ENCODE measurements at places on chromosomes 2 and 18. TPM values are rescaled to one million over a fixed set of nuclear protein-coding genes. Genes with fewer than 3 reads are reported as not detected.

GRCh38 chr2:222738809-222739208 lies 67.4 kb downstream of the MOGAT1 start:
- no peak for DNase-seq

DNA sequence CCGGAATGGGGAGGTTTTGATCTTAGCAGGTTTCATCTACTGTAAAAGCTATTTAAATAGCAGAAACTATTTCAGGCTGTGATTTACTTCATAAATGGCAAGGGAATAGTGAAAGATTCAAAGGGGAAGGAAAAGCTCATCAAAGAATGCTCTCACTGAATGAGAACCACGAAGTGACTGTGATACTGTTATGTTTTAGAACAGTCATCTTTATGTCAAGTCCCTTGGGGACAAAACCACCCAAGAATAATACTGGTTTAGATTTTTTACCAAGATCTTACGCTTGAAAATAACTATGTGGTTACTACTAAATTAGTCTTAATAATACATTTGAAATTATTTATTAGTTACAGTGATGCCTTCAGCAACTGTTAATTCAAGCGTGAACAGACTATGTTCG lies 28.1 kb downstream of the FARSB start:
- no peak for DNase-seq

Gene TOGARAM2
- total RNA-seq, result 0.47 TPM

DNA sequence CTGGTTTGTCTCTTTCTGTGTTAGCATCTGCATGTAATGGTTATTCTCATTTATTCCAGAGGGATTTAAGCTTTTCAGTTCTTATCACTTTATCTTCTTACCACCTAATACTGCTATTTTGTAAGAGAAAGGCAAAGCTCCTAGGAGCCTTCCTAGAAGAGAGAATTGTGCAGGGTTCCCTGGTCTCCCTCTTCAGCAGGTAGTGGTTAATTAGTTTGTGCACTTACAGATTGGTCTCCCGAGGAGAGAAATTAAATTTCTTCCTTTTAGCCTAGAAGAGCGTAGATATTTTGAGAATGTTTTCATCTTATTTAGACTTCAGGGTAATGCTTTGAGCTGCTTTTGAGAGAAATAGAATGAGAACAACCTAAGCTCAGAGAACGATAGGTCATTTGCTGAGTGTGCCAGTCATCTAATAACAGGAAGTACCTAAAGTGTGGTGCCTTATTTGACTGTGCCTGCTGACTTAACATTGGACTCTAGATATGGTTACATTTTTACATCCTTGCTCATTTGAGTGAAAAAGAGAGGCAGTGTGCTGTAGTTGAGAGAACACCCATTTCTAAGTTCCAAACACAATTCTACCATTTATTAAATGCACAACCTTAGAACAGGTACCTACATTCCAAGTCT lies 651.4 kb downstream of the STK39 start:
- DNase-seq, result no peak

DNA sequence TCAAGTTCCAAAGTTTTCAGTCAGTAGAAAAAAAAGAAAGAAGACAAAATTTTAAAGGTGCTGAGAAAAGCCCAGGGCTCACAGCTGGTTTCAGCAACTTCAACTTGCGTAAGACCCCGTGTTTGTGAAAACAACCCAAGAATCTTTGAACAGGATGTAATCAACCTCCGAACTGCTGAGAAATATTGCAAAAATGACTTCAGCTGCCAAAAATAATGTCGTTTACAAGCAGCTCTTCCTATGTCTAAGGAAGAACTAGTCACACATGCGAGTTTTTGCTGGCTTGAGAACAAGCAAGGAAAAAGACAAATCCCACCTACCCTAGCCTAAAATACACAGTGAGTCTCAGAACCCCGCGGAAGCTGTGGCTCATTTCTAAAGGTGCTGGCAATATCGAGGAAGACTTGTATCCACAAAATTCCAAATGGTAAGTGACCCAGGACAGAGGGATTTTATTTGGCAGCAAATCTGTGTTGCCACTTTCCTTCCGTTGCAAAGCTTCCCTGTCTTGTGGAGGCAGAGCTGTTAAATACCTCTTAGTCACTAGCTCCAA lies 59.8 kb upstream of the SLC8A1 start:
- DNase-seq, result no peak

Gene WDPCP
- total RNA-seq, result 9.0 TPM

DNA sequence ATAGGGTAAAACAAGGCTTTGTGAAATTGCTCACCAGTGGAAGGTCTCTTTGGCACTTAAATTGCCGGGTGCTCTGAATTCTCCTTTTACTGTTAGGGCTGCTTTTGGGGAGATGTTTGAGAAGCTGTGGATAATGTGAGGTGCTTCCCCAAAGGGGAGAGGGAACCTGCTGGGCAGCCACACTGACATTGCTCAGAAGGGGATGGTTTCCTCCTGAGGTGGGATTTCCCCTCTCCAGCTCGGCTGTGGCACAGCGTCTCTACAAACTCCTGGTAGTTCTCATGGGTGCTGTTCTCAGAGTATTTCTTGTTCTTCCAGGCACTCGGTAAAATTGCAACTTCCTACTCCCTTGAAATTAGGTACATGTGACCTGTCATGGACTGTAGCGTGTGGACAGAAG lies 124.2 kb downstream of the LPIN1 start:
- no peak for DNase-seq

DNA sequence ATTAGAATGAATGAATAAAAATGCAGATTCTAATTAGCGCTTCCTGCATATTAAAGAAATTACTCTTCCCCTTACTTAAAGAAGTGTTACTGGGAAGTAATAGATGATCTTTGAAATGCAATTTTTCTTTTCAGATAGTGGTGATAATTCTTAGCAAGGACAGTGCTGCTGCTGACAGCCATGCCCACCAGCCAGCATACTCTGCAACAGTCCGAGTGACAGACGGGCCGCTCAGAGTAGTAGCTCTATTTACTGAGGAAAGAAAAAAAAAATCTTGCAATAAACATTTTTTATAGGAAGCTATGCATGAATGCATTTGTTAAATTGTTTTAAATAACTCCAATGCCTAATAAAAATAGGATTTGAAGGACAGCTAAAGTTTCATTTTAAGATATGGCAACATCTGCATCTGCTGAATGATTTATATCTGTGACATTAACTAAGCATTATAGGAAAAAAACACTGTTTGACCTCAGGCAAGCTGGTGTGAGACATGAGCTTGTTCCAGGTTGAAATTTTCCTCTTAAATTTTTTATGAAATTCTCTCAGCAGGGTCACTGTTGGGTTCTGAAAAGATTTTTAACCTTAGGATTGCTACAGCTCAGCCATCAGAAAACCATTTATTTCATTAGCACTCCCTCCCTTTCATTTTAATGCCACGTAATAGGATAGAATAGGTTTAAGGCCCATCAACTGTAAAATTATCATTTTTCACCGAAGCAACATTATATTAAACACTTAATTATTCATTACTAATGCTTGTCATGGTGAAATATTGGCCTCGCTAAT lies 393.8 kb downstream of the DCDC2C start:
- DNase-seq, result no peak

Gene TMEM247
- not detected for total RNA-seq

Gene EFR3B
- 0.10 TPM for total RNA-seq

Gene RAB27B
- total RNA-seq, result 38.3 TPM

Gene FEV
- not detected for total RNA-seq

Gene DAW1
- 2.4 TPM for total RNA-seq

Gene MC4R
- not detected for total RNA-seq

GRCh38 chr18:76405681-76406356 lies 89.2 kb downstream of the ZNF516 start:
- DNase-seq, result peak; percentile 55

DNA sequence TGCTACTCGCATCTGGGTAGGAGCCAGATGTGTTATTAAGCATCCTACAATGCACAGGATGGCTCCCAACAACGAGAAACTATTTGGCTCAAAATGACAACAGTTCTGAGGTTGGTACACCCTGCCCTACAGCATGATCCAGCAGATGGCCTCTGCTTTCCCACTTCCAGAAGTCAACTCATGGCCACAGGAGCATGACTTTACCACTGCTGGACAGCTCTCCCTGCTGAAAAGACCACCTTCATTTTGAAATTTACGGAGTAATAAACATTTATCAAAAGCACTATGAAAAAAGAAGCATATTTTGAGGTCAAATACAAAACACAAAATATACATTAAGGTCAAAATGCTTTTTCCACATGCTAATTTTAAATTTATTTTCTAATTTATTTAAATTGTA lies 13.7 kb downstream of the NXPH2 start:
- DNase-seq, result no peak

- no peak for DNase-seq
Observed at GRCh38 chr2:209095432-209095831, 328.4 kb upstream of the MAP2 start.

DNA sequence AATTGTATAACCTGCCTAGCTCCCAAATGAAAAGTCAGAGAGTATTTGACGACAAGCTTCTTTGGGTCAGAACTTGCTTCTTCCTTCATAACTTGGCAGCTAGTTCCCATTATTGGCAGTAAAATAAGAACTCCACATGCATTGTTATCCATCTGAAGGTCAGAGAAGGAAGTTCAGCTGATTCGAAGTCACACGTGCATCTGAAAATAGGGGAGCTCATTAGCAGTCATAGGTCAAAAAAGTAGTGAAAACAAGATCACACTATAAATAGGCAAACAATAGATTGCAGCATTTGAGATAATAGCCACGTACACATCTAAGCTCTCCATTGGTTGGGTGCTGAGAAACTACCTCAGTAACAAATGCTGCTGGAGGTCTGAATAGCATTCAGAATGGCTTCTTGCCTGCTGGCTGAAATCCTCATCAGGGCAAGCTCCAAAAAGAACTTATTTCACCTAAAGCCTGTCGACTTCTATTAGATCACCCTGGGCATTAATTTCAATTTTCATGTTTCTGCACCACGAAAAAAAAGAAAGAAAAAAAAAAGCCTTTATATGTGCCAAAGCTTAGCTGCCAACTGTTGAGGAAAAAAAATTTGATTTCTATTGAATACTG lies 1492.9 kb upstream of the CELF4 start:
- no peak for DNase-seq

Gene ST8SIA5
- 0.02 TPM for total RNA-seq

Gene TBR1
- 0.07 TPM for total RNA-seq

Gene C2orf80
- not detected for total RNA-seq

Gene UGT1A1
- total RNA-seq, result 26.7 TPM

DNA sequence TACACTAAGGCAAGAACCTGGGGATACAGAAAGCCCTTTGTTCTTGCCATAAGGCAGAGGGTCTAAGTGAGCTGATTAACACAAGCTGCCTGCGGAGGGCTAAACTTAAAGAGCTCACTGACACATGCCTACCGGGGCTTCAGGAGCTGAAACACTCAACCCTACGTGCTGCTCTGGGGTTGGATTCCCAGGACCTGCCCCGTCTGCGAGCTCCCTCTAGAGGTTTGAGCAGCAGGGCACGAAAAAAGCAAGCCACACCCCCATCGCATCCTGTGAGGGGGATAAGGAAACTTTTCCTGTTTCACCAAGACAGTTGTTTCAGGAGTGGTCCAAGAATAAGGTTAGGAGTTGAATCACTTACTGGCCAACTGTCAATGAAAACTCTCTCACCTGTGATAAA lies 562.1 kb downstream of the TMX3 start:
- DNase-seq, result peak; percentile 37

- DNase-seq, result no peak
Observed at GRCh38 chr2:75405000-75405399, 155.7 kb downstream of the EVA1A start.

DNA sequence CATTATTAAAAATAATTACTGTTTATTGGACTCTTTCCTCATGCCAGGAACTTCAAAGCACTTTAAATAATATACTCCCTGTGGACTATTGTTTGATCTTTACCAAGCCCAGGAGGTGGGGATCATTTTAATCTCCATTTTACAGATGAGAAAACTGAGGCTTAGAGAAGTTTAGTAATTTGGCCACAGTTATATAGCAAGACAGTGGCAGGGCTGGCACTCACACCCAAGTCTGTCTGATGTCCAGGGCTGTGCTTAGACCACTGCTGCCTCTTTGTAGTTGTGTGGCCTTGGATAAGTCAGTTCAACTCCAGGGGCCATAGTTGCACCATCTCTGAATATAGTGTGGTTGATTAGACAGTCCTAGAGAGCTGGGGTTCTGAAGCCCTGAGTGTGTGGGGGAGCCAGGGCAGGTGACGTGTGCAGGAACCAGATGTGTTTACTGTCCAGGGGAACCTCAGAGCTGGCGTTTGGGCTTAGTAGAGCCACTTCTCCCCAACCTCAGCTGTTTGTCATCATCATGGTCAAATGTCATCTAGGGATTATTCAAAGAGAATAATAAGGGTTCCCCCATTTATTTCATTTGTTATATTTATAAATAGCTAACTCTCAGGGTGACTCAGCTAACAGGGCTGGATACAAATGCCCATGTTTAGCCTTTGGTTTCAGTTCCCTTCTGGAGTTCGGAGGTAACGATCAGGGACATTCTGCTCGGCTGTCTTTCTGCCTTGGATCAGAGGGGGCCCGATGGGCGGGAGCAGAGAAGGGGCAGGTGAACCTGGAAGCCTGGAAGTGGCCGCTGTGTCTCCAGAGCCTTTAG lies 68.0 kb downstream of the BOLA3 start:
- no peak for DNase-seq

DNA sequence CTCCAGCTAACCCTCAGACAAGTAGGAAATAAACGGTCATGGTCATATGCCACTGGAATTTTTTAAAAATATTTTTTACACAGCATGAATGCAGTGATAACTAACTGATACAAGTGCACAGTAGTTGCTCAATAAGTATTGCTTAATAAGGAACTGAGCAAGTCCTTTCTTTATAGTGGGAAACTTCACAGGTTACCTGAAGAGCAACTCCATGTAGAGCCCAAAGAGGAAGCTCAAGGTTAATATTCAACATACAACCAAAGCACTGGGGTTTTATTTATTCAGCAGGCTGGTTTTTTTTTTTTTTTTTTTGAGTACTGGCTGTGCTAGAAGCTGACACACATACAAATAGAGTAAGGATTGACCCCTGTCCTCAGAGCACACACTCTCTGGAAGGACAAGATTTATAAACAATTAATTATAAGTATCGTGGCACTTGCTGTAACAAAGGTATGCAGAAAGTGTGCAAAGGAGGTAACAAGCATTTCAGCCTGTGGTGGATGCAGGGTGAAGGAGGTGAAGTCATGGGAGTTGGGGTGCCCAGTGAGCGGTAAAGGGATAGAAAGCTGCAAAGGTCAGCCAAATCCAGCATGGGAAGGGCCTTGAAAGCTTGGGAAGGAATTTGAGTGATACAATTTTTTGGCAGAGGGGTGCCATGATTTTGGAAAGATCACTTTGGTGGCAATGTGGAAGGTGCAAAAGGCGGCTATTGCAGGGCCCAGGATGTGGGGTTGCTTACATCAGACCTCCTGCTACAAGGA lies 52.7 kb downstream of the ATOH8 start:
- no peak for DNase-seq

DNA sequence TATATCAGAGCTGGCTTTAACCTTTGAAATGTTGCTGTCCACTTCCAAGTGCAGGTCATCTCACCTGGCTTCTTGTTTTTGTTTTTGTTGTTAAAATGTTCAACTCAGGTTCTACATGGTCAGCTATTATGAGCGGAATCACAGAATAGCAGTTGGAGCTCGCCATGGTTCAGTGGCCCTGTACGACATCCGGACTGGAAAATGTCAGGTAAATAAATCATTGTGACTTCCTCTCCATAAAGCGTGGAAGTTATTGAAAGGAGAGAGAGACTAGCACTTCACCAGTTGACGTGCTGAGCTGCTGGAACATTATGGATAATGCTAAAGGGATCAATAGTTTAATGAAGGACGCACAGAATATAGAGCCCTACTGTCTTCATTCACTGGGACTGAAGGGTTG lies 184.6 kb upstream of the BOD1L2 start:
- DNase-seq, result no peak

Gene LOXHD1
- total RNA-seq, result not detected

- no peak for DNase-seq
Observed at GRCh38 chr2:144030791-144031190, 489.1 kb downstream of the ZEB2 start.
